IMR-90 (cell line): ENCODE measurements at places on chromosomes 5 and 9. TPM values are rescaled to one million over a fixed set of nuclear protein-coding genes. Genes with fewer than 3 reads are reported as not detected.

GRCh38 chr9:107491081-107492053 is 1.8 kb upstream of the KLF4 start:
- DNase-seq, result no peak

- no peak for DNase-seq
Measured at GRCh38 chr5:108728566-108729241, 19.0 kb upstream of the FER start.

GRCh38 chr9:114805670-114806525 is at the start of gene TNFSF15:
TSS of gene TNFSF15 (minus strand) at chr9:114806039. CDS start at chr9:114806012, 27 bp downstream.
- peak; percentile 44 for DNase-seq

- no peak for DNase-seq
Measured at GRCh38 chr5:15168358-15168757, 296.8 kb upstream of the ANKH start.

GRCh38 chr9:105054491-105054890 is 126.5 kb upstream of the ABCA1 start:
- peak; percentile 89 for DNase-seq

DNA sequence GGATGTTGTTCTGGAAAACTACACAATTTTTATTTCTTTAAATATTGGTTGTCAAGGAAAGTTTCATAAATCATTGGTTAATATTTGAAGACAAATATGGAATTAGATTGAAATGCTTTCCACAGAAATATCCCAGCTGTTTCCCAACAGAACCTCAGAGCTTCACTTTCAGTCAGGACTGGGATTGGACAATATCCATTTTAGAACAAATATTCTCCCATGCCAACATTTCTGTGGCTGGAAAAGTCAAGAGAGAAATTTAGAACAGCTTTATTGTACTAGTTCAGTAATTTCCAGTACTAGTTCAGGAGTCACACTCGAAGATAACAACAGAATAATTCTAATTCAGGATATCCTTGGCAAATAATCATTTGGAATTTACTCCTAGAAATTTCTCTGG is 116.1 kb upstream of the TUT7 start:
- DNase-seq, result peak; percentile 19

- DNase-seq, result no peak
Measured at GRCh38 chr5:125713109-125713805, 710.0 kb upstream of the GRAMD2B start.

GRCh38 chr9:130607640-130608420 is 28.5 kb downstream of the FUBP3 start:
- DNase-seq, result peak; percentile 67

DNA sequence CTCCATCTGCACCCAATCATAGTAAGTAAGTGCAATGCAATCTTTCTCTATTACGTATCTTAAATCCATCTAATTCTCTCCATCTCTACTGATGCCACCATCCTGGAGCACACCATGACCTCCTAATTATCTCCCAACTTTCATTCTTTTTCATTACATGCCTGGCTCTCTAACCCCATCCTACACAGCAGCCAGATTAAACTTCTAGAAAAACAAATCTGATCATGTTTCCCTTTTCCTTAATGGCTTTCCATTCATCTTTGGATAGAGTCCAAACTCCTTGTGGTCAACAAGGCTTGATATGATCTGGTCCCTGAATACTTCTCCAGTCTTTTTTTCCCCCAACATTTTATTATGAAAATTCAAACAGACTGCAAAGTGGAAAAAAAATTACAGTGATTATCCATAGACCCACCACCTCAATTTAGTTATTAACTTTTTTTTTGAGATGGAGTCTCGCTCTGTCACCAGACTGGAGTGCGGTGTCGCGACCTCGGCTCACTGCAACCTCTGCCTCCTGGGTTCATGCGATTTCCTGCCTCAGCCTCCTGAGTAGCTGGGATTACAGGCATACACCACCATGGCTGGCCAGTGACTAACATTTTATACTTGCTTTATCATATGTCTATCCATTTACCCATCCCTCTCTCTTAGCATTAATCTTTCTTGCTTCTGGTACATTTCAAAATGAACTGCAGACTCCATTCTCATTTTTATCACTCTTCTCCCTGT is 5.2 kb downstream of the PPP2R2B start:
- DNase-seq, result no peak

DNA sequence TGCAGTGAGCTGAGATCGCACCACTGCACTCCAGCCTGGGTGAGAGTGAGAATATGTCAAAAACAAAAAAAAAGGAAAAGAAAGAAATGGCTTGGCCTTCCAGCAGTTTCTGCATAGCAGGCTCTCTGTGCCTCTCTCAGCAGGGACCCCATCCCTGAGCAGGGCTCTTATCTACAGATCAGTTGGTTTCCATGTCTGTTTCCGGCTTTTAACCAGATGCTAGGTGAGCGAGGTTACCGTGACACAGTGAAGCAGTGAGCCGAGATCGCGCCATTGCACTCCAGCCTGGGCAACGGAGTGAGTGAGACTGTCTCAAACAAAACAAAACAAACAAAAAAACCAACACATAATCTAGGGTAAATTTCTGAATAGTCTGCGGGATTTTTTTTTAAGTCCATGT is 51.4 kb downstream of the COL5A1 start:
- DNase-seq, result no peak

DNA sequence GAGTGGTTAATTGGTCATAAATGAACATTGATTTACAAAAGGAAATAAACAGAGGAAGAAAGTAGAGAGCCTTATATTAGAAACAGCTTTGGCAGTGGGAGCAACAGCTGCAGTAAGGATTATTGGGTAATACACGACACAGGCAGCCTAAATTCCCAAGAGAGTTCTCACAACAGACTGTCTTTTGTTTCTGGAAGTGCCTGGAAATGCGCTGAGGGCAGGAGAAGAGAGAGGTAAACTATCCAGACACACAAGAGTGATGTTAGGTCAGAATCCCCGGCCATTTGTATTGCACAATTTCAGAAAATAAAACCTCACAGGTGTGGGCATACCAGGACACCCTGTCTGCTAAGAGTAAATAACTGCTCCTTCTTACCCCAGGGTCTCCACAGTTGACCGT is 450.4 kb upstream of the CTNND2 start:
- no peak for DNase-seq

- no peak for DNase-seq
Measured at GRCh38 chr5:3325201-3325971, 270.2 kb upstream of the IRX1 start.

- DNase-seq, result no peak
Measured at GRCh38 chr9:137765536-137765935, 112.0 kb upstream of the CACNA1B start.

DNA sequence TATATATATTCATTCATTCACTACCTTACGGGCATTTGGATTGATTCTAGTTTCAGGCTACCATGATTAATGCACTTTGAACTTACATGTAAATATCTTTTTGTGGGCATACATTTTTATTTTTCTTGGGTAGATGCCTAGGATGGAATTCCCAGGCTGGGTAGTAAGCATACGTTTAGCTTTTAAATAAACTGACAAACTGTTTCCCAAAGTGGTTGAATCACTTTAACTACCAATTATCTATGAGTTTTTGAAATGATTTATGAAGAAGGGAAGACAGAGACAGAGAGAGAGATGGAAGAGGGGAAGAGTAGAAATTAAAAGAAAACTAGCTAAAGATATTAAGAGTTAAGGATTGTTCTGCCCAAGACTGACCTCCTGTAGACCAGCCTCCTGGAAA is 612.6 kb downstream of the PSAT1 start:
- peak; percentile 52 for DNase-seq

DNA sequence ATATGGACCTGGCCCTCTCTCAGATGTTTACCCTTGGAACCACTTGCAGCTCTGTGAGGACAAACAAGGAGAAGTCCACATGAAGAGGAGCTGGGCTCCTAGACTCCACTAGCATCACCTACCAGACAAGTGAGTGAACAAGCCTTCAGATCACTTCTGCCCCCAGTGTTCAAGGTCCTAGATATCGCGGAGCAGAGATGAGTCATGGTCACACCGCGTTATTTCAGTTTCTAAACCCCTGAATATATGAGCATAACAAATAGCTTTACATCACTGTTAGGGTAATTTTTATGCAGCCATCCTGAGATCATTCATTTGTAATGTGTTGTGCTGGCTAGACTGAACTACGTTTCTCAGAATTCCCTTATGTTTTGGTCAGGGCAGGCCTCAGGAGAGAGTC is 77.0 kb upstream of the DAP start:
- DNase-seq, result peak; percentile 47

- peak; percentile 68 for DNase-seq
Measured at GRCh38 chr9:5499889-5500398, 10.4 kb upstream of the PDCD1LG2 start.

DNA sequence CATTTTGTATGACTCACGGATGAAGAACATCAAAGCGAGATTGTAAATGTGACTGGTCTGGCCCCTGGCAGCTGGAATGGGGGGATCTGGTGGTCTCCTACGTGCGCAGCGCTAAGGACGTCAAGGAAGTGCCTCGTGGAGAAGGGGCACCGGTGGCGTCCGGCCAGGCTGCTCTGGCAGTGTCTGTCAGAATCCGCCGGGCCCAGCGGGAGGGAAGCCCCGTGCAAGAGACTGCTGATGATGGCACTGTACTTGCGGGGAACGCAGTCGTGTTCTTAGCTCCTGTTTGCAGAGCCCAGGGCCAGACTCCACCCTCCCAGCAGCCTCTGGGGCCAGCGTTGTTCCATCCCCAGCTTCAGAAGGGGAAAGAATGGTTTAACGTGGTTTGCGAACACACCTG is 75.5 kb downstream of the COL5A1 start:
- no peak for DNase-seq

GRCh38 chr5:173659423-173659822 is 43.0 kb upstream of the BOD1 start:
- DNase-seq, result no peak

DNA sequence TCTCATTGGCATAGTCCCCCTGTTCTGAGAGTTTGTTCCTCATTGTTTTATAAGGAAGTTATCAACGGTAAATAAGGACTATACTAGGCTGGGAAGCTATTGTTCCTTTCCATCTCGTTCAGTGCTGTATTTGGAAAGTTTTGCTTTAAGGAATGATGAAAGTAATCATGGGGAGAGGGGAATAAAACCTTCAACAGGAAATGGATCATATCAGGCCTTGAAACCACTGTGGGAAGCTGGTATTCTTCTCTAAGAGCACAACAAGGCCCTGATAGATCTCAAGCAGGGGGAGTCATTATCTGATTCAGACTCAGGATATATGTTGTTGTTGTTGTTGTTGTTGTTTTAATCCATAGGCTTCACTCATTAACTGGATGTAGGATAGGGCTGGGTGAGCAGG is 474.5 kb downstream of the ENC1 start:
- DNase-seq, result peak; percentile 37

DNA sequence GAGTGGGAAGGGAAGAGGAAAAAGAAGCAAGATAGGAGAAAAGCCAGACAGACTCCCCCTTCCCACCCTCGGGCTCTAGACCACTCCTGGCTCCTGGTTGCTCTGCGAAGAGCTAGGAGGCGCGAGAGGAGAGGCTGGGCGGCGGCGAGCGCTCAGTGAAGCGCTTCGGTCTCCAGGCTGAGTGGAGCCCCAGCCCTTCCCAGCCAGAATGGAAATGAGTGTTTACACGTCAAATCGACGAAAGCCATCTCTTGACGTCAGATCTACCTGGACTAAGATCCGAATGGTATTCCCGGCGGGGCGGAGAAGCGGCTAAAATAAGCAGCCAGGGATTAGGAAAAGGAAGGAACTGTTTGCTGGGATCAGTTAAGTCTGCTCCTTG is at the start of gene PCSK1:
TSS of gene PCSK1 (minus strand) at position 183 of the 382 bp plus-strand sequence. CDS start 206 bp downstream, outside the sequence.
- DNase-seq, result no peak

GRCh38 chr5:98768960-98769209 is 4.6 kb upstream of the RGMB start:
- DNase-seq, result no peak

GRCh38 chr5:122805481-122805880 is 30.6 kb downstream of the SNX2 start:
- DNase-seq, result peak; percentile 52

DNA sequence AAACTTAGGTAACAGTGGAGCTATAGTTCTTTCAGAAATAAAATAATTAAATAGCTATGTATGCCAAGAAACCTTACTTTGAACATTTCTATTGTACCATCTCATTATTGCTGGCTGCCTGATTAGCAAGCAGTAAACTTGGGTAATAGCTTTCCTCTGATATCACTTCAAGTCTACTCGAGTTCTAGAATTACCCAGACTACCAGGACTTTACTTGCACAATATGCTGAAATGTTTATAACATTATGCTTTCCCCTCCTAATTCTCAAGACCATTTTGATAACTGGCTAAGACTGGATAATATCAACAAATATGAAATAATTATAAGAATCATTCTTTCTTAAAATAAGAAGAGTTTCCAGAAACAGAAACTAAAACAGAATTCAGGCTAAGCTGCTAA is 512.6 kb downstream of the RAB3C start:
- peak; percentile 81 for DNase-seq

DNA sequence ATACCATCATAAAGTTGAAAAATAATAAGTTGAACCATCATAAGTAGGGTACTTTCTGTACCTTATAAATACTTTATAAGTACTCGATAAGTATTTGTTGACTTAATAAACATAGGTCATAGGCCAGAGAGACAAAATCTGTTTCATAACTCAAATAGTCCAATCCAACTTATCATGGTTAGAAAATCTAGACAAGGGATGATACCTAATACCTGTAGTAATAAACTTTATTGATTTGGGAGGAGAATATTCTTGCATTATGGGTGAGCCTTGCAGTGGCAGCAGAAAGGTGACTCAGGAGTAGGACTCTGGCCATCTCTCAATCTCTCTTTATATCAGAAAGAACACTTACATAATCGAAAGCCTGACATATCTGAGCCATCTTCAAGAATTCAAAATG is 466.8 kb upstream of the GRIN3A start:
- no peak for DNase-seq

DNA sequence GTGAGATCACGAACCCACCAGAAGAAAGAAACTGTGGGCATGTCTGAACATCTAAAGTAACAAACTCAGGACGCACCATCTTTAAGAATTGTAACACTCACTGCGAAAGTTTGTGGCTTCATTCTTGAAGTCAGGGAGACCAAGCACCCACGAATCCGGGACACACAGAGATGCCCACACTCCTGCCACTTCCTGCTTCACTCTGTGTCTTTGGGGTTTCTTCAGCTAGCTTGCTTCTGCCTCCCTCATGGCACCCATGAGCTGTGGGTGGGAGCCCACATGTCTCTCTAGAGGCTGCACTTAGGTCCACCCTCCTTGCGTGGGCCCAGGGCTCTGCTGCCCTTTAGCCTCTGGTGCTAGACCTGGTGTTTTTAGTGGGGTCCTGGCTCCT is 61.2 kb upstream of the CNOT6 start:
- DNase-seq, result no peak

- DNase-seq, result no peak
Measured at GRCh38 chr9:9615086-9615485, 997.7 kb downstream of the PTPRD start.

The STRBP gene
- total RNA-seq, result 2.5 and 3.9 TPM in 2 replicates

The SUSD3 gene
- 0.28 and 0.54 TPM in 2 replicates for total RNA-seq

The C9 gene
- not detected in 2 replicates for total RNA-seq

The ROR2 gene
- 2.2 and 2.3 TPM in 2 replicates for total RNA-seq

The GRXCR2 gene
- total RNA-seq, result not detected in 2 replicates

The C1QTNF3 gene
- total RNA-seq, result 0.28 and 1.4 TPM in 2 replicates

The SLC6A18 gene
- not detected in 2 replicates for total RNA-seq

The FAM153A gene
- not detected in 2 replicates for total RNA-seq

The IFNA21 gene
- not detected in 2 replicates for total RNA-seq

The SLIT3 gene
- total RNA-seq, result 0.18 and 0.28 TPM in 2 replicates

The JAKMIP2 gene
- total RNA-seq, result under 0.01 TPM in 1 of 2 replicates, not detected in the other

The CORO2A gene
- total RNA-seq, result 1.9 and 2.2 TPM in 2 replicates

The GLRA1 gene
- total RNA-seq, result not detected in 2 replicates

The FCHSD1 gene
- 32.8 and 33.2 TPM in 2 replicates for total RNA-seq
